ENCODE measurements at places on chromosomes 13 and 19.

GRCh38 chr19:10965398-10965797 is 4.6 kb downstream of the SMARCA4 start:
- DNase-seq, result no peak

- no peak for DNase-seq
Measured at GRCh38 chr19:13783565-13784500, 9.6 kb downstream of the C19orf53 start.

GRCh38 chr19:16369664-16370576 is 45.3 kb downstream of the KLF2 start:
- no peak for DNase-seq

- no peak for DNase-seq
Measured at GRCh38 chr19:7868671-7869452, 5.3 kb downstream of the PRR36 start.

- no peak for DNase-seq
Measured at GRCh38 chr13:40096357-40096901, 441.0 kb downstream of the COG6 start.

GRCh38 chr19:22945560-22945959 is 57.4 kb downstream of the ZNF728 start:
- DNase-seq, result no peak

DNA sequence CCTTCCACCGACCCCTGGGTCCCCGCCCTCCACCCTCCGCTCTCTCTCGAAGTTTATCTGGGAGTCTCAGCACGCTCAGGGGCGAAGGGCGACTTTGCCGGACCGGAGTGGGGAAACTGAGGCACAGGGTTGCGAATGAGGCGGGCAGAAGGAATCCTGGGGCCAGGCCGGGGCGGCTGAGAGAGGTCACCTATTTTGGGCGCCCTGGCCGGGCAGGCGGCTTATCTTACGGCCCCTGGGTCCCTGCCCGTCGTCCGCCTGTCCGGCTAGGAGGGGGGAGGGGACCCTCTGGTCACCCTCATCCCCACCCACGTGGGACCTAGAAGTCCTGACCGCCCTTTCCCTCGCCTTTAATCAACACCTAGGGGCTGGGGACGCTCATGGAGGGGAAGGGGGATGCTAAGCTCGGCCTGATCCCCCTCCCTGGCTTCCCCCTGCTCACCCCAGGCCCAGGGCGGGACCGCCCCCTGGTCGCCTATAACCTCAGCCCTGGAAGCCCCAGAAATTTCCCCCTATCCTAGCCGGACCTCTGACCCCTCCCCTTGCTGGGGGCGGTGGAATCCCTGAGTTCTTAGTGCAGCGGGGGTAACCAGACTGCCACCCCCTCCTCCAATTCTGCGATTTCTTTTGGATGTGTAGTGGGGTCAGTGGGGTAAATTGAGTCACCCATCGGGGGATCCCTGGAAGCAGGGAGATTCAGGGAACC is 556 bp downstream of the TRIP10 start:
- no peak for DNase-seq

DNA sequence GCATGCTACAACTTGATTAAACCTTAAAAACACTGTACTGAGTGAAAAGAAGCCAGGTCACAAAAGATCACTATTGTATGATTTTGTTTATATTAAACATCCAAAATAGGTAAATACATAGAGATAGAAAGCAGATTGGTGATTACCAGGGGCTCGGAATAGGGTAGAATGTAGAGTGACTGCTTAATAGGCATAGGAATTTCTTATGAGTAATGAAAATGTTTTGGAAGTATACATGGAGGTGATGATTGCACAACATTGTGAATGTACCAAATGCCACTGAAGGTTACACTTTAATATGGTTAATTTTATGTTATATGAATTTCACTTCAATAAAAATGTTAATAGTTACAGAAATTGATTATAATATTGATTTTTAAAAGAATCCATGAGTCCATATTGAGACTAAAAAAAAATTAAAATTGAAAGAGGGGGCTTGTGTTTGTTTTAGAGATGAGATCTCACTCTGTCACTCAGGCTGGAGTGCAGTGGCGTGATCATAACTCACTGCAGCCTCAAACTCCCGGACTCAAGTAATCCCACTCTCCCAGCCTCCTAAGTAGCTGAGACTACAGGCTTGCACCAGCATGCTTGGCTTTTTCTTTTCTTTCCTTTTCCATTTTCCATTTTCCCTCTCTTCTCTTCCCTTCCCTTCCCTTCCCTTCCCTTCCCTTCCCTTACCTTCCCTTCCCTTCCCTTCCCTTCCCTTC is 85.1 kb downstream of the FNDC3A start:
- no peak for DNase-seq

DNA sequence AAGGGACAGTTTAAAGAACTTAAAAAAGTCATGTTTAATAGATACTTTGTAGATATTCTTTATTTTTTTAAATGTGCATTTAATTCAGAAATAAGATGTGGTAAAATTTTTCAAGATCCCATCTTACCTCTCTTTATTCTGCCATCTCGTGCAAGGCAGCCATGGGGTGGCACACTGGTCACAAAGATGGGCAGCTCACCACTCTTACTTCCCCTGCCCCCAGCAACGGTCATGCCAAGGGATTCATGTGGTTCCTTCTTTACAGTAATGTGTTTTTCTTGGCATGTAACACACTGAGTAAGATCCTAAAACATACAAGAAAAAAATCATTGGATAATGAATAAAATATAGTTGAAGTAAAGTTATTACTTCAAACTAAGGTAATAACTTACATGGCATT is 64.2 kb downstream of the LNX2 start:
- DNase-seq, result no peak

GRCh38 chr19:5313307-5313706 is 27.3 kb downstream of the PTPRS start:
- no peak for DNase-seq

DNA sequence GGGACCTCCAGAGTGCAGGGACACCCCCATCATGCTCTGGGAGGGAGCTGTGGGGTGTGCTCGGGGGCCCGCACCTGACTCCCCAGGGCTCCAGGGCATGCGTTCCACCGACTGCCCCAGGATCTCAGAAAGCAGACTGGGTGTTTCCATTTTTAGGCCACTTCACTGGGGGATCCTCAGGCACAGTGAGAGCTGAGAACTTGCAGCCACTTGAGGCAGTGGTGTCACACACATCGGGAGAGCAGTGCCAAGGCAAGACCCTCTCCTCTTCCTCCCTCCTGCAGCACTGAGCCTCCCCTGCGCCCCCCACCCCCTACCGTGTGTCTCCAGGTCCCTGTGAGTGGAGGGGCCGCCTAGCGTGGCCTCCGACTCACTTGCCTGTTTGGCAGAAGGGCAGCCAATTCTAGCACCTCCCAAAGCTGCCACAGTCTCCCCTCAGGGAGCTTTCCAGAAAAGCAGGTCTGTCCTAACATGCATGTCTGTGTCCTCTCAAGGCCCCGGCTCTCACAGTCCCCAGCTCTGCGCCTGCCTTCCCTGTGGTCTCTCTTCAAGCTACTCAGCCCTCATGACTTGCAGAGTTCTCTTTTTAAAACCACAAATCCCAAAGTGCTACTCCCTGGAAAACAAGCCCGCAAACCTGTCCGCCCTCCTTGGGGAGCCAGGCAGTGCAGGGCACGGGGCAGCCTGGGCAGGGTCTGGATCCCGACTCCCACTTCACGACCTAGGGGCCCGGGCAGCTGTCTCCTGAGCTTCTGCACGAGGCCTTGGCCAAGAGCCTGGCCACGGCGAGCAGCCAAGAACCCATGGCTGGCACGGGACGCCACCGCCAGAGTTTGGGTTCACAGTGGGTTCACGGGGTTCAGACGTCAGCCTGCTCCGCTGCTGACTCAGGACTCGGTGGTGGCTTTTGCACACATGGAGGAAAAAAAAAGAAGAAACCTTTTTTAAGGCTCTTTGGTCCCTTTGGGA is 94.1 kb downstream of the STK24 start:
- no peak for DNase-seq

GRCh38 chr13:113322043-113322461 is 25.0 kb downstream of the LAMP1 start:
- DNase-seq, result no peak

DNA sequence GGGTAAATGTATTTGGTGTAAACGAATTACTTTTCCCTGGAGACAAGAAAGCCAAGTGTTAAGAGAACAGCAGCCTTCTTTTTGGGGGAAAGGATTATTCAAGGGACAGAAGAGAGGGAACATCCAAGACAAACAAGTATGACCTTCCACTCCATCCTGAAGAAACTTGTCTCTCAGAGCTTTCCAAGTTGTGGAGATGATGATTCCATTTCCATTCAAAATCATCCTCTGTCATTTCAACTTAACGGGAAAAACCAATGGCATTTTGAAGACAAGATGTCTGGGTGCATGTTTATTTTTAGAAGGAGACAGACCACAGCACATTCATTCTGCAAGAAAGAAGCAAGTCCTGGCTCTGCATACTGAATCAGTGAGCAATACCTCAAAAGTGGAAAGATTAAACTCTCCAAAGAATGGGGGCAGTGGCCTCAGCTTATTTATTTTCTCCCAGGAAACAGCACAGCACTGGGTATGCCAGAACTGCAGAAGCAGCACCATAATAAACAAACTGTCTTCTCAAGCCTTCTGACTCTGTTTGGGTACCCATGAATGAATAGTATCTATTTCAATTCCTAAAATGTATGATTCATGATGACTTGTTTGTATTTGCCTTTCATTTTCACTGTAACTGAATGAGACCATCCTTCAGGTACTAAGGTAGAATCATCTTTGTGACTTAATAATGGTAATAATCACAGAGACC is 541.0 kb downstream of the RFC3 start:
- no peak for DNase-seq
